ENCODE measurements at places on chromosomes 12 and 14. TPM values are rescaled to one million over a fixed set of nuclear protein-coding genes. Genes with fewer than 3 reads are reported as not detected.

GRCh38 chr12:25723921-25724491 lies 170.9 kb upstream of the LMNTD1 start:
- peak; percentile 99 for DNase-seq

DNA sequence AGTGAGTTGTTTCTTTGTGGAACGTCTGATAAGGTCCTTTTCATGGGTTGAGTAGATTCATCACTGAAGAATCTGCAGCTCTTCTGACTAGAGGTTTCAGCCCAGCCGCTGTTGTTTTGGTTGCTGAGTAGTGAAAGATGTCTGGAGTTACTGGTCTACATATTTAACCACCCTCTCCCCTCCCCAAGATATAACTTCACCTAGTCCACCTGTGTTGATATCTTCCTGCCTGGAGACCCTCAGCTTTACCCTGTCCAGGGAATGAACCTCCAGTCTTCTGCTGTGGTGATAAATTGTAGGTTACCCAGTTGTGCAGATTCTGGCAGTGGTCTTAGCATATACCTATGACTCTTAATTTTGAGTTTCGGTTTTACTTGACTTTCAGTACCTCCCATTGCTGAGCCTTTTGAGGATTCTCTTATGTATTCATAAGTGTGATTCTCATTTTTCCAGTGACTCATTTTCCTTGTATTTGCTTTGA lies 62.9 kb downstream of the CCDC91 start:
- DNase-seq, result no peak

The APOF gene
- total RNA-seq, result not detected

The C12orf54 gene
- not detected for total RNA-seq

The DHRS2 gene
- not detected for total RNA-seq

The TMEM132C gene
- 11.7 TPM for total RNA-seq

The KRT8 gene
- total RNA-seq, result 16.2 TPM
